ENCODE measurements at places on chromosomes 5 and 9. TPM values are rescaled to one million over a fixed set of nuclear protein-coding genes. Genes with fewer than 3 reads are reported as not detected.

CDX1 gene
- total RNA-seq, result 0.38 TPM

PCDHB8 gene
- under 0.01 TPM for total RNA-seq

SLC23A1 gene
- total RNA-seq, result not detected

IL7R gene
- 13.2 TPM for total RNA-seq

PRLR gene
- total RNA-seq, result under 0.01 TPM

PTPN3 gene
- total RNA-seq, result 2.3 TPM

SLC6A18 gene
- total RNA-seq, result not detected
